ENCODE measurements at places on chromosomes 3 and 15.

GRCh38 chr3:51687431-51688205 is 16.6 kb downstream of the TEX264 start:
- no peak for DNase-seq

DNA sequence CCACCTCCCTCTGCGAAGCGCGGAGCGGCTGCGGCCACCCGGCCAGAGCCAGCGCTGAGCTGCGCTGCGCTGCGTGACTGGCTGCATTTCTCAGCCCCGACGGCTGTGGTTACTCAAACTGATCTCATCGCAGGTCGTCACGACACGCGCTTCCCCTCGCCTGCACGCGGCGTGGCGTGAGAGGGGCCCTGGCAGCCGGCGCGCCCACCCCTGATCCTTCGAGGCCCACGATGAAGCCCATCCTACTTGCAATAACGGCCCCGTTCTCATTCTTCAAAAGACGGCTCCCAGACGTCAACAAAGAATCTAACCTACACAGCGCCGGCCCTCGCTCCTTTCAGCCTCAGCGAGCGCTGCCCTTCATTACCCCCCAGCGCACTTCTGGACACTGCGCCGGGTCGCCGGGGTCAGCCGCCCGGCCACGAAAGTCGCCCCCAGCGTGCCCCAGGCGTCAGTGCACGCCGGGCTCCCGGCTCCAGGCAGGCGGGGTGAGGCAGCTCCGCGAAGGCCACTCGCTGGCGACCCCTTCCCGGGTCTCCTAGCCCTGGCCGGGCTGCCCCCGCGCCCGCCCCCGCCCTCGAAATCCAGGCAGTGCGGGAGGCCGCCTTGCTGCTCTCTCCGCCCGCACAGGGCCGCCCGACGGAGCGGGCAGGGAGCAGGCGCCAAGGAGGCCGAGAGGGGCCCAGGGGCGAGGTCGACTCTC is 9.9 kb upstream of the LEKR1 start:
- DNase-seq, result peak; percentile 43

- no peak for DNase-seq
Measured at GRCh38 chr3:50581459-50581842, 12.1 kb downstream of the HEMK1 start.

- DNase-seq, result no peak
Measured at GRCh38 chr3:44966795-44967278, 9.1 kb downstream of the ZDHHC3 start.

GRCh38 chr3:64266065-64266931 is 41.0 kb upstream of the PRICKLE2 start:
- no peak for DNase-seq

- no peak for DNase-seq
Measured at GRCh38 chr3:2838546-2839157, 271.5 kb downstream of the IL5RA start.

GRCh38 chr3:116226266-116226665 is 219.0 kb downstream of the LSAMP start:
- no peak for DNase-seq

GRCh38 chr3:147906285-147906684 is 497.1 kb downstream of the ZIC1 start:
- DNase-seq, result no peak

DNA sequence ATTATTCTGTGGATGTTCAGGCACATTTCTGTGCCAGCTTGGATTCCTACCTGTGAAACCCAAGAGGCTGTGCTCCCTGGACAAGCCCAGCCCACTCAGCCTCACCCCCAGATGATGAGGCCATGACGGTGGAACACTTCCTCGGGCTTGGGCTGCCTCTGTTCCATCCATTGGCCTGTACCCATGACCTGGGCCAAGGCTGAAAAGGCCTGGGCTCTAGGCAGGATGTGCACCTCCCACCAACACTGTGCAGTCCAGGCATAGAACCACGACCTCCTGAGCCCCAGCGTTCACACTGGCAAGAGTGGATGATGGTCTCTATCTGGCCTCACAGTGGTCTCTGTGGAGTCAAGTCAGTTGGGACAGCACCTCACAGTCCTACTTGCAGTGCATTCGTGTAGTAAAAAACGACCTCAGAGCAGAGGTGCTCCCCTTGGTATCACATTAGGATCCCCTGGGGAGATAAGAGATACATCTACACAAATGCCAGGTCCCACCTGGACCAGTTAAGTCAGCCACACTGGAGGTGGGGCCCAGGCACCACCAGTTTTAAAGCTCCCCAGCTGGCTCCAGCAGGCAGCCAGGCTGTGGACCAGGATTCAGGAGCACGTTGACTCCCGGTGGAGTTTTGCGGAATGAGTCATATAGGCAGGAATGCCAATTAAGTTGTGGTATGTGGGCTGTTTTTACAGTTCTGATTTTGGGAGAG is 39.0 kb upstream of the IGF1R start:
- DNase-seq, result no peak

DNA sequence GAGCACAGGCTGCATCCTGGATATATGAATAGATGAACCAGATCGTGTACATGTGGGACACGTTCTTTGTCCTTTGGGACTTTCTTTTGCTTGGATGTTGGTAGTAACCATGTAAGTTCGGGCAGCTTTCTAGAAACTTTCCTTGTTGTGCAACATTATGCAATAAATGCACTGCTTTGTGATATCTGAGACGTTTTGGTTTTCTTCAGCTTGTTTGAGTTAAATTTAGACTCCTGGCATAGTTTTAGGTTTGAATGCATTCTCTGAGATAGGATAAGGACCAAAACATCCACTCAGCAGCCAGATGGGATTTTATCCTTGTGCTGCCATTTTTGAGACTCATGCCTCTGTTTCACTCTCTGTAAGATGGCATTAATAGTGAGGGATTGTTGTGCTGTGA is 158.9 kb downstream of the IGF1R start:
- DNase-seq, result no peak

Data from stimulated activated CD4-positive, alpha-beta T cell treated with anti-CD3 and anti-CD28 coated beads, Interleukin-4, amount 100 ng/mL, for 24 hours (primary cell).